Effector CD4-positive, alpha-beta T cell (primary cell): ENCODE measurements at places on chromosomes 1 and 21.

DNA sequence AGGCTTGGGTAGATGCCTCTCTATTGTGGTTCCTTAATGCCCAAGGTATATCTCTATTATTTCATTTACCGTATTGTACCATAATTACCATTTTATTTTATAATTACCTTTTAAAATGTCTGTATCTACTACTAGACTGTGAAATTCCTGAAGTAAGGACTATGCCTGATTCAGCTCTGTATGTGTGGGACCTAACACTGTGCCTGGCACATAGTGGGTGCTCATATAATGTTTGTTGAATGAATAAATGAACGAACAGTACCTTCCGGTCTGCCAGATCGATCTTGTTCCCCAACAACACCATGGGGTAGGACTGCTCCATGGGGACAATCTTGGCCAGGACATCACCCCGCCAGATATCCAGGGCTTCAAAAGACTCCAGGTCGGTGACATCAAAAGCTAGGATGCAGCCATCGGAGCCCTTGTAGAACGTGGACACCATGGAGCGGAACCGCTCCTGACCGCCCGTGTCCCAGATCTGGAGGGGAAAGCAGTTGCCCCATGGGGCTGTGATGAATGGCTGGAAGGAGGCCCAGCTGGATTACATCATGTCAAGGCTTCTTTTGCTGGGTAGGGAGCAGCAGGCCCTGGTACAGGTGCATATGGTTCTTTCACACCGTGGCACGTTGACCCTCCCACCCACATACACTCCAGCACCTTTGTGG, 10.8 kb downstream of the RAB7B start:
- no peak for DNase-seq

DNA sequence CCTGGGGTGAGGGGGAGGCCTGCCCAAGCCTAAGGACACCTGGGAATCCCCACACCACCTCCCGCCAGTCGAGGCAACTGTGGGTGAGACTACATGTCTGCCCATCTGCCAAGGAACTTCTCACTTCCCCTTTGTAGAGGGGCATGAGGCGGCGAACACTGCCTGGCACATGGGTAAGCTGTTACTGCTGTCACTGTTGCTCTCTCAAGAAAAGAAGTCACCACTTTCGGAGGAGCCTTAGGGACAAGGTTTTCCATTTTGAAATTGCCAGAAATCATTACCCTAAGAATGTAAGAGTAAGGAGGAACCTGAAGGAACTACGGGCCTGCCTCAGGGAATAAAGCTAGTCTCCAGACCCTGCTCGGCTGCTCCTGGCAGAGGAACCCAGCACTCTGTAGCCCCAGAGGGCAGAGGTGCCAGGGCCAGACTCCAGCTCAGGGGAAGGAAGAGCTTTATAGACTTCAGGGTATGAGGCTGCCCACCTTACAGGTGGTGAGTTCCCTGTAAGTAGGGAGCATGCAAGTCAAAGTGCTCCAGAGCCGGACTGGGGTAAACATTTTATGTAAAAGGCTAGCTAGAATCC, 23.3 kb downstream of the SLC2A1 start:
- DNase-seq = no peak

- no peak for DNase-seq
Measured at GRCh38 chr1:19477284-19478249, 7.8 kb downstream of the CAPZB start.

- DNase-seq = no peak
Measured at GRCh38 chr1:116453906-116454305, 80.9 kb downstream of the ATP1A1 start.

- DNase-seq = no peak
Measured at GRCh38 chr1:174963529-174964125, 36.1 kb upstream of the CACYBP start.

GRCh38 chr1:186443638-186444037, 17.3 kb downstream of the PDC start:
- DNase-seq = no peak

- DNase-seq = no peak
Measured at GRCh38 chr1:99614728-99615127, 31.2 kb upstream of the PALMD start.

GRCh38 chr1:185693654-185694053, 40.5 kb upstream of the HMCN1 start:
- no peak for DNase-seq

DNA sequence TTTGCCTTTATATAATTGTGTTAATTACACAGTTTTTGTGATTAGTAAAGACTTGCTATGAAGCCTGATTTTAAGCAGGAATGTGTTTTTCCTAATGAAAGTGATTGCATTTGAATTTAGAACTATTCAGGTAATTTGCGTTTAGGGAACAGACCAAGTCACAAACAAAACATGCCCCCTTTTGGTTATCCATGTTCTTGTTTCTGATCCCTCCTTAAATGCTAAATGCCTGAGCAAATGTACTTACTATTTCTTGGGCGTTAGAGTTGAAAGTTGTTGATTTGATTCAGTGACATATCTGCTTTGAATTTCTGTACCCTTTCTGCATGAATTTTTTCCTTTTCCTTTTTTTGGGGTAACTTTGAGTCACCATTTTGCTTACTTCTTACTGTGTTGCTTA, 5.2 kb downstream of the POU2F1 start:
- no peak for DNase-seq

GRCh38 chr1:234296496-234296895, 76.8 kb upstream of the COA6 start:
- DNase-seq = no peak

DNA sequence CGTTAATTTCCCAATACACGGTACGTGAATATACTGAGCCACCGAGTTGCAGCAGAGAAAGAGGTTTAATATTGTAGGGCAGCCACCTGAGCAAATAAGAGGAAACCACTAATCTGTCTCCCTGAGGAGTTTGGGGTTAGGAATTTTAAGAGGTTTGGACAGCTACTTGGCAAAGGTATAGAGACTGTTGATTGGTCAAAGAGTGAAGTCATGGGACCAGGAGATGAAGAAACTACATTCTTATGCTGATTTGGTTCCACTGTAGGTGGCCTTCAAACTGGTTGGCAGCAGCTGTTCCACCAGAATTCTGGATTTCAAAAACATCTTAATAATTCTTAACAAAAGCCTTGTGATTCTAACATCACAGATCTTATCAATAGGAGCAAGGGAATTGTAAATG, 485.4 kb upstream of the PRMT6 start:
- no peak for DNase-seq

GRCh38 chr1:40860706-40861223, 1.4 kb downstream of the CITED4 start:
- DNase-seq = no peak

GRCh38 chr1:69088571-69088970, 479.2 kb upstream of the LRRC7 start:
- no peak for DNase-seq

DNA sequence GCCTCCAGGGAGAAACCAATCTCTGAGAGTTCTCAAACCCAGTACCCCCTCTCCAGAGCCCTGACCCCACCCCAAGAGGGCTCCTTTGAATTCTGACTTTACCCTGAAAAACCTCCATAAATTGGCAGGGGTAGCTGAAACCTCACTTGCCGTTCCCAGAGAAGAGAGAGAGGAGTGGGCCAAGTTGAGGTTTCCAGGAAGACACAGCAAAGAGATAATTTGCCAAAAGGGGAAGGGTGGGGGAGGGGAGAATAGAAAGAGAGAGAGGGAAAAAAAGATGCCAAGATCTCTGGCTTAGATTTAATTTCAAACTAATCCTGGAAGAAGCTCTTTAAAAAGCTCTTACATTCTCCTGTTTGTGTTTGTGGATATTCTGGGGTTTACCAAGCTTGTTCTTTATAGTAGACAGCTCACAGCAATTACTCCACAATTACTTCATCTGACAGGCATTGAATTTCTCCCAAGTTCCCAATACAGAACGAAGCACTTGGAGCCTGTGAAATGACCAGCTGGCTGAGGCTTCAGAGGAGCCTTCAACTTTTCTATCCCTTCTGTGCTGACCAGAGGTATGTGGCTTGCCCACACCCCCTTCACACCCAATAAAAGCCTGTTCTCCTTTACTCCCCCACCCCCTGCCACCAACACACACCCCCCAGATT, 1.1 kb upstream of the GRHL3 start:
- no peak for DNase-seq

GRCh38 chr1:18373151-18373550, 107.6 kb upstream of the KLHDC7A start:
- no peak for DNase-seq
